ENCODE measurements at places on chromosomes 1 and 21.

DNA sequence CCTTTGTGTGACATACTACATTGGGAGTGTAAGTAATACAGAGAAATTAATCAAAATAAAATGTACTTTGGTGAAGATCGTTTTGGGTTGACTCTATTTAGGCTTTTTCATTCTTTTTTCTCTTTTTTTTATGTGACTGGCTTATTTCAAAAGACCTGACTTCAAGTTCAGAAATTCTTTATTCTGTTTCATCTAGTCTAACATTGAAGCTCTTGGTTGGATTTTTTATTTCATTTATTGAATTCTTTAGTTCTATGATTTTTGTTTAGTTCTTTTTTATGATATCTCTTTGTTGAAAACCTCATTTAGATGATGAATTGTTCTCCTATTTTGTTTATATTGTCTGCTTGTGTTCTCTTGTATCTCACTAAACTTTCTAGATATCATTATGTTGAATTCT lies 35.6 kb downstream of the SLC35A3 start:
- DNase-seq = no peak

- no peak for DNase-seq
Measured at GRCh38 chr1:178150610-178151009, 56.7 kb downstream of the RASAL2 start.

DNA sequence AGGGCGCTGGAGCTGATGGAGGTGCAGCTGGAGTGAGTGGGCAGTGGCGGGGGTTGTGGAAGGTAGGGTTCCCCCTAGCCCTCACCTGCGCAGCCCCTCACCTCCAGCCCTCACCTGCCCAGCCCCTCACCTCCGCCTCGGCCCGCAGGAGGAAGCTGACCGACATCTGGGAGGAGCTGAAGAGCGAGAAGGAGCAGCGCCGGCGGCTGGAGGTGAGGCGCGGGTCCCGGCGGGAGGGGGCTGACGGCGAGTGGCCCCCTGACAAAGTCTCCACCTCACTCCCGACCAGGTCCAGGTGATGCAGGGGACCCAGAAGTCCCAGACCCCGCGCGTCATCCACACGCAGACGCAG lies 2.7 kb downstream of the EVA1B start:
- no peak for DNase-seq

DNA sequence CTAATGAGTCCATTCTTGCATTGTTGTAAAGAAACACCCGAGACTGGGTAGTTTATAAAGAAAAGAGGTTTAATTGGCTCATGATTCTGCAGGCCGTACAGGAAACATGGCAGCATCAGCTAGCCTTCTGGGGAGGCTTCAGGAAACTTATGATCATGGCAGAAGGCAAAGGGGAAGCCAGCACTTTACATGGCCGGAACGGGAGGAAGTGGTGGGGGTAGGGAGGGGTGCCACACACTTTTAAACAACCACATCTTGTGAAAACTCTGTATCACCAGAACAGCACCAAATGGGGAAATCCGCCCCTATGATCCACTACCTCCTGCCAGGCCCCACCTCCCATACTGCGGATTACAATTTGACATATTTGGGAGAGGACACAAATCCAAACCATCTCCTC lies 43.9 kb downstream of the NOS1AP start:
- DNase-seq = no peak

DNA sequence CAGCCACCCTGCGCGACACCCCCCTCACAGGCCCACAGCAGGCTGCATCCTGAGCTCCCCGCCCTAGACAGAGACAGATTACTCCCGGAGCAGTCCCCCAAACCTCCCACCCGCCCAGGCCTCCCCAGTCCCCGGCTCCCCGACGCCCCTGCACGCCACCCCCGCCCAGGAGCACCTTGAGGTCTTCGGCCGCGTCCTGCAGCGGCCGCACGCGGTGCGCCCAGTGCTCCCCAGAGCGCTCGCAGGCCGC lies 731 bp downstream of the TRIM11 start:
- no peak for DNase-seq

DNA sequence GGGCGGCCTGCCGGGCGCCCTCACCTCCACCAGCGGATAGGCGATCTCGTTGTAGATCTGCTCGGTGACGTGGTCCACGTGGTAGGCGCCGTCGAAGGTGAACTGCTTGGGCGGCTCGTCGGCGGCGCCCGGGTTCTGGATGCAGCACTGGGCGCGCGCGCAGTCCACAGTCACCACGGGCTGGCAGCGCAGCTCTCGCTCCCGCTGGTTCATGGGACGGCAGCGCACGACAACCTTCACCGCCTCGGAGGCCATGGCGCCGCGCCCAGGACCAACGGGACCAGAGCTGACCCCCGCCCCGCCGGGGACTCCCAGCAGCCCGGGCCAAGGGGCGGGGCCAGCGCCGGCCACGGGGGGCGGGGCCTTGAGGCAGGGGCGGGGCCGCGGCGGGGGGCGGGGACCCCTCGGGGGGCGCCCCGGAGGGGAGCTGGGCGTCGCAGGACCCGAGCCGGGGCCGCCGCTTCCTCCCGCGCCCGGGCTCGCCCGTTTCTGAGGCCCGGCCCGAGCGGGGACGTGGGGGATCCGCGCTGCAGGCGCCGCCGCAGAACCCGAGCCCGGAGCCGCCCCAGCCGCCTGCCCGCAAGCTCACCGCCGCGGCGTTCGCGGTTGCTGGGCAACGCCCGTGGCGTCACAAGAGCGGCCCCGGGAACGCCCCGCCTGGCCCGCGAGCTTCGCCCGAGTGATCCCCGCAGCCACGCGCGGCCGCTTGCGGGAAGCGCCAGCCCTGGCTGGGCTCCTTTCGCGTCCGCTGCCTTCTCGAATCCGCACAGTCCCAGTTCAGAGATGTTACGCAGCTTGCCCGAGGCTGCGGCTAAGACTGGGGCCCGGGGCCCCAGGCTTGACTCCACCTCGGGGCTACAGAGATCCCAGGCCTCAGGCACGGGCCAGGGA lies at the start of gene KIF17:
KIF17 (minus strand) TSS at position 556 of the 891 bp plus-strand sequence; CDS start at position 255, 301 bp downstream.
- peak; percentile 26 for DNase-seq

- DNase-seq = no peak
Measured at GRCh38 chr1:94969137-94969536, 42.2 kb upstream of the CNN3 start.

GRCh38 chr1:201062511-201063091 lies 39.1 kb upstream of the KIF21B start:
- DNase-seq = no peak

DNA sequence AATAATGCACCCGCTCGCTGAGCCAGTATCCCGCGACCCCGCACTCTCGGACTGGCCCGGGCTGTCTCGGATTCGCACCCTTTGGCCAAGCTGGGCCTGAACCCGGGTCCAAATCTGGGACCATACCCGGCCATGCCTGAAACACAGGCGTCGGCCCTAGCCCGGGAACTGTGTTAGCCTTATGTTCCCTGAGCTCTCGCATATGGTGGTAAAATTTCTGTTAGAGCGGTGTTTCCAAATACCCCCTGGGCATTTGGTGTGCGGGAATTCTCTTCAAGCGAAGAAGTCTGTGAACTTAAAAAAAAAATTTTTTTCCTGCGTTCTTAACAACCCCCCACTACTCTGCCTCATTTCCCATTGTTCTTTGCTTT lies 3.1 kb downstream of the RNF220 start:
- no peak for DNase-seq

GRCh38 chr1:118346936-118347335 lies 161.9 kb upstream of the SPAG17 start:
- no peak for DNase-seq

DNA sequence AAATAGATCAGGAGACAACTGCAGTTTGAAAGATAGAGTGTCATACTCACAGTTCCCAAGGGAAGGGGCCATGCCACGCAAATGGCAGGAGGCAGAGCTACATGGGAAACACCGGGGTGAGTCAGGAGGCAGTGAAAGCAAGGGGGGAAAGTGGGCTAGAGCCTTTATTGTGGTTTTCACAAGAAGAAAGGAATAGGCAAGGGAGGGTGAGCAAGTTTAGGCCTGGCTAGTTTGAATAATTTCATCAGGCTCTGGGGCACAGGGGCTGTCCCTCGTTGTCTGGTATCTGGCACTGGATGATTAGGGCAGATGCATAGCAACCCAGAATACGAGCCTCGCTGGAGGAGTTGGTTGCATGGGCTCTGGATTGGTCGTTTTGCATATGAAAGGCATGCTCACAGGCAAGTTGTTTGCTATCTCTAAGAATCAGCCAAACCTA lies 17.0 kb upstream of the ITLN2 start:
- DNase-seq = peak; percentile 44

All from stimulated activated CD8-positive, alpha-beta memory T cell treated with anti-CD3 and anti-CD28 coated beads, Interleukin-7, amount 100 ng/mL, for 48 hours (primary cell).